Left forelimb (tissue), 1 donor: ENCODE measurements at places on chromosomes 1 and 21.

- DNase-seq: no peak
Observed at GRCh38 chr21:32184485-32184884, 94.4 kb downstream of the MIS18A start.

GRCh38 chr21:19507682-19508260, 1104.2 kb upstream of the TMPRSS15 start:
- DNase-seq: no peak

GRCh38 chr1:230099465-230099864, 32.4 kb downstream of the GALNT2 start:
- no peak for DNase-seq

DNA sequence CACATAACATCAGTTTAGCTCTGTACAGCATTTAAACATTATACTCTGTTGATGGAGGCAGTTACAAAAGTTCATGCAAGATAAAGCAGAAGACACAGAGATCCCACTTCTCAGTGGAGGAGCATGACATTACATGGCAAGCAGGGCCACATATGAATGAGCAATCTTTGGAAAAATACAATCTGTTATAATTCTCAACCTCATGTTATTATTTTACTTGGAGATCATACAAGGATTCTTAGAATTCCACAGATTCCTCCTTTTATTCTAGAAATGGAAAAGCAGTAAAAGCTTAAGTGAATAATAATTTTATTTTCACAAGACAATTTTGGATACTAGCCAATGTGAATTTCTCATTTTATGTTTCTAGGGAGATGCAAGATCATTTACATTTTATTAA, 66.6 kb downstream of the IFI44 start:
- no peak for DNase-seq

- DNase-seq: no peak
Observed at GRCh38 chr21:44348861-44349260, 4.6 kb upstream of the TRPM2 start.

DNA sequence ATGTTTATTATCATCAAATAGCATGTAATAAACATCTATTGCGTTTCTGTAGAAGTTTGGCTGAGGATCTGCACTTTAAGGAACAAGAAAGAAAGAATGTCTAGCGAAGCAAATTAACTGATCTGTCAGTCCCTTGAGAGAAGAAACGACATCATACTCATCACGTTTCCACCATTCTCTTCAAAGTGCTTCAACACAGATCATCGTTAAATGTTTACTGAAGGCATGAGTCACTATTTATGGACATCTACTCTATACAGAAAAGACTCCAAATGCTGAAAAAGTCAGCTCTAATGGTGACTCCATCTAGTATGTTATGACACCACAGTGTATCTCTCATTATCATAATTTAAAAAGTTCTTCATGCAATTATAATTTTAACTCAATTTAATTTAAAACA, 369.1 kb downstream of the RGS7 start:
- no peak for DNase-seq

DNA sequence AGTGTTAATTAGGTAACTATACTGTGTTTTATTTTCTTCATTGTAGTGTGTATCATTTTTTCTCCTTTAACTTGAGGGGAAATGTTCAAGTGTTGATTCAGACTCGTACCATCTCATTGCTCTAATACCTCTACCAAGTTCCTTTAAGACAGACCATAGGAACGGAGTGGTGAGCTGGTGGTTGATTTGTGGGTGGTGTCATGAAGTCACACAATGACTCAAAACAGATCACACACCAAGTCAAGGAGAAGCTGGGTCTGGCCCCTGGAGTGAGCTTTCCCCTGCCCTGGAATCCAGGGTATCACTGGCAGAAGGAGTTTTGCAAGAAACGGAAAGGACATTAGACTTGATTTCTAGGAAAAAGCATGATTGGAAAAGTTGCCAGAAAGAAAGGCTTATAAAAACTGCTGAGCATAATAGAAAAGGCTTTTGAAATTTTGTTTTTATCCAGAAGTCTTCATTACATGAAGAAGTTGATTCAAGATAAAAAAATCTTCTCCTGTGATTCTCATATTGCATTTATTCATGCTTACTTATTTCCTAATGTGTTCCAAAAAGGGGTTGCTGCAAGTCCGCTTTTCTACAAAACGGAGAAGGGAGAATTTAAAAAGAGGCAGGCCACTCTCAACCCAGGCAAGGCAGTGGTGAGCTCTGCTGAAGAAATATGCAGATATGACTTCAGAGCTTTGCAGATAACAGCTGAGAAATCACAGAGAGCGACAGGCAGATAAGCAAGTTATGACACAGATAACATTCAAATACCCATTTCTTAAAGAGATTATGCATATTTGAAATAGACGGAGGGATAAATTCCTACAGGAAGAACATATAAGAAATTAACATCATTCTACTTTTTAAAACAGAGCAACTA, 79.7 kb downstream of the TBX19 start:
- no peak for DNase-seq

- DNase-seq: no peak
Observed at GRCh38 chr1:51316846-51317120, 13.6 kb downstream of the TTC39A start.

- DNase-seq: no peak
Observed at GRCh38 chr1:45843474-45843905, 40.1 kb downstream of the MAST2 start.

DNA sequence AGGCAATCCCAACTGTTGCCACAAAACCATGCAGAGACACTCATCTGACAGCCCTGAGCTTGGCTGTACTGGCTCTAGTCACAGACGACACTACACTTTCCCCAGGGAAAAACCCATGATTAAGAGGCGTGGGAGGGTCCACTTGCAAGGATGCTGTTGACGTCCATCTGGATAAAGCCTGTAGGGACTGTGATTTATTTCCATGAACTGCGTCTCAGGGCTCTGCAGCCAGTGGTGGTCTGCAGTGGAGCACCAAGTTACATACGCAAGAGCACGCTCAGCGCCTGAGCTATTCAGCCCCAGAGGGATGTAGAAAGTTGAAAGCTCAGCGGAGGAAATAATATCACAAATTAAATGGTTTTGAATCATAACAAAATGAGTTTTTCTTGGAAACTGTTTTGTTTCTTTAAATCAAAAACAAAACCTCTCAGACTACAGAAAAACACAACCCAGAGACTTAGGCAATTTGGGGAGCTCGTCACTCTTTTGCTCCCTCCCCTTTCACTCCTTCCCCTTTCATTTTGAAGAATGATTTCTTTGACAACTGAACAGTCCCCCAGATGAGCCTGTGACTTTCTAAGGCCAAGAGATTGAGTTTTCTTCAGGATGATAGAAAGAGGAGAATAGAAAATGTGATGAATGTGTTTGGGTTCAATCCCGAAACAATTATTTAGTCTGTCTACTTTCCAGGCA, 71.2 kb downstream of the NGF start:
- no peak for DNase-seq

GRCh38 chr1:53130878-53131589, 11.4 kb downstream of the SLC1A7 start:
- DNase-seq: peak; percentile 58

- no peak for DNase-seq
Observed at GRCh38 chr1:221069178-221069903, 190.1 kb downstream of the HLX start.

DNA sequence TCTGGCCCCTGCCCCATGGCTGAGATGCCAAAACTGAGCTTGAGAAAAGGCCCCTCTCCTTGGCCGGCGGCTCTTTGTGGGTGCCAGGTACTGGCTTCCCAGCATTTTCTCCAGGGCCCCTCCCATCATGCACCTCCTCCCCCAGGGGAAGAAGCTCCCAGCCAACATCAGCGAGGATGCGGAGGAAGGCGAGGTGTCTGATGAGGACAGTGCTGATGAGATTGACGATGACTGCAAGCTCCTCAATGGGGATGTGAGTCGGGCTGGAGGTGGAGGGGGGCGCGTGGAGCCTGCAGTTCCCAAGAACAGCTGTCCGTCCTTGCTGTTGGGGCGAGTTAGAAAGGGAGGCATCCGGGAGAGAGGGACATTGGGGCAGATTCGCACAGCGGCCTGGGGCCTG, 13.5 kb downstream of the PLCH2 start:
- no peak for DNase-seq

- no peak for DNase-seq
Observed at GRCh38 chr1:100187912-100188311, 9.9 kb upstream of the LRRC39 start.

GRCh38 chr1:102891868-102892625, 216.3 kb downstream of the COL11A1 start:
- no peak for DNase-seq
